ENCODE measurements at places on chromosomes 7 and 10. TPM values are rescaled to one million over a fixed set of nuclear protein-coding genes. Genes with fewer than 3 reads are reported as not detected.

- H3K27ac ChIP-seq = peak overlapping the region; percentile 95
- H3K4me3 ChIP-seq = peak overlapping the region; percentile 83
- DNase-seq = no peak
- no peaks in the 10 kb centered on the region for H3K27me3 ChIP-seq
- H3K4me1 ChIP-seq = peaks cover 15% of the 10 kb centered on the region
Observed at GRCh38 chr10:69179089-69179742, 818 bp upstream of the SUPV3L1 start.

INSYN2A gene
- not detected for total RNA-seq

- no peaks in the 10 kb centered on the region for H3K4me1 ChIP-seq
- H3K27me3 ChIP-seq = no peaks in the 10 kb centered on the region
- no peak overlapping the region for H3K4me3 ChIP-seq
Observed at GRCh38 chr10:47139121-47139520, 160.9 kb upstream of the GDF10 start.

DNA sequence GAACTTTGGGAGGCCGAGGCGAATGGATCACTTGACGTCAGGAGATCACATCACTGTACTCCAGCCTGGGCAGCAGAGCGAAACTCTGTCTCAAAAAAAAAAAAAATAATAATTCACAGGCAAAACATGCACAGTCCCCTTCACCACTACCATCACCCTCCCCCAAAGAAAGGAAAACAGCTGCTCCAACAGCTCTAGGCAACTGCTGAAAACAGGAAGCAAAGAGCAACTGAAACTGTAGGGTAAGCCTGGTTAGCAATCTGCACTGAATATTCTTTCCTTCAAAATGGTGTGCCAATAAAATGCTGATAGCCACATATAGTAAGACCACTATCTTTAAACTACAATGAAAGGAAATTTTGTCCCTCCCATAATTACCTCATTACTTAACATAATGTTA is 11.8 kb downstream of the NT5C2 start:
- H3K4me3 ChIP-seq = no peak overlapping the region
- H3K4me1 ChIP-seq = peaks cover 17% of the 10 kb centered on the region
- no peaks in the 10 kb centered on the region for H3K36me3 ChIP-seq

CALHM1 gene
- not detected for total RNA-seq

ASZ1 gene
- total RNA-seq = not detected

DNA sequence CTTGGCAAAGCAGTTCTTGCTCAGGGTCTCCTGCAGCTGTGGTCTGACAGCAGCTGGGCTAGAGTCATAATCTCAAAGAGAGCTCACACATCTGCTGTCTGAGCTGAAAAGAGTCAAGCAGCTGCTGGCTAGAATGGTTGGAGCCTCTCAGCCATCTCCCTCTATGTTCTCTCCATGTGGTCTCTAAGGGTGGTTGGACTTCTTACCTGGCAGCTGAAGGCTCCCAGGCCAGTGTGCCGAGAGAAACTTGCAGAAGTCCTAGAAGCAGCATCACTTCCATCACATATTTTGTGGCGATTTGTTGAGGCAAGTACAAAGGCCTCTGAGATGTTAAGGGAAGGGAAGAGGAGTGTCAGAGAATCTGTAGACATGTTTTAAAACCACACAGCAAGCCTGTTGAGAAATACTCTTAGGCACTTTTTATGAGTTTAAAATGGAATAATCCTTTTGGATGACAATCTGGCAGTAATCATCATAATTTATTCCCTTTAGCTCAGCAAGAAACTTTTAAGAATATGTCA is 93.2 kb downstream of the REEP3 start:
- no peak overlapping the region for H3K4me3 ChIP-seq
- no peak overlapping the region for H3K27ac ChIP-seq
- H3K4me1 ChIP-seq = no peaks in the 10 kb centered on the region
- H3K36me3 ChIP-seq = no peaks in the 10 kb centered on the region
- DNase-seq = no peak

DNA sequence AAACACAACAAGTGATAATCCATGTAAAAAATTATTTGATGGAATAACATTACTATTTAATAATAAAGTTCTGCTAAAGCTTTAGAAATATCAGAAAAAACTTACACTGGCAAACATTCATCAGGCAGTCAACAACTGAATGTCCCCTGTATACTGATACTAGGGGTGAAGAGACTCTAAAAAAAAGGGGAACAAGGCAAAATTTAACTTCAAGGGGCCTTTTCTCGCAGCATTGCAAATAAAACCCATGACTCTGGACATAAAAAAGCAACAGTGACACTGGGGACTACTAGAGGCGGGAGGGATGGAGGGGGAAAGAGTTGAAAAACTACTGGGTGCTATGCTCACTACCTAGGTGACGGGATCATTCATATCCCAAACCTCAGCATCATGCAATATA is 5.8 kb upstream of the IFRD1 start:
- H3K27me3 ChIP-seq = no peaks in the 10 kb centered on the region
- no peak overlapping the region for H3K27ac ChIP-seq
- H3K4me1 ChIP-seq = peaks cover 3% of the 10 kb centered on the region
- H3K4me3 ChIP-seq = no peak overlapping the region

DNA sequence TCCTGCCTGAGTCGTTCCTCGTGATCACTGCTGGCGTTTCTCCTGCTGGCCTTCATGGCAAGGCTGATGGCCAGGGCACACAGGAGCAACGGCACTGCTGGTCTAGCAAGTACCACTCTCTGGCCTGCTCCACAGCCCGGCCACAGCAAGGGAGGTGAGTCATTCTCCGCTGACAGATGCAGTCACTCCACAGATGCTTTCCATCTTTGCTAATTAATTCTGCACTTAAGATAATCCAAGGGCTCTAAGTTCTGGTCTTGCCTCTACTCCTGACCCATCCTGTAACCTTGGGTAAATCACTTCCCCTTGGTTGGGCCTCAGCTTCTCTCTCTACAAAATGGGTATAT is 244.4 kb downstream of the RPS24 start:
- H3K4me3 ChIP-seq = no peak overlapping the region
- no peaks in the 10 kb centered on the region for H3K36me3 ChIP-seq
- no peaks in the 10 kb centered on the region for H3K27me3 ChIP-seq
- no peak overlapping the region for H3K27ac ChIP-seq

HOXA3 gene
- not detected for total RNA-seq

- H3K27me3 ChIP-seq = no peaks in the 10 kb centered on the region
- H3K36me3 ChIP-seq = no peaks in the 10 kb centered on the region
- H3K4me3 ChIP-seq = no peak overlapping the region
Observed at GRCh38 chr7:91710881-91711280, 169.6 kb downstream of the MTERF1 start.

UCN3 gene
- total RNA-seq = not detected

DNA sequence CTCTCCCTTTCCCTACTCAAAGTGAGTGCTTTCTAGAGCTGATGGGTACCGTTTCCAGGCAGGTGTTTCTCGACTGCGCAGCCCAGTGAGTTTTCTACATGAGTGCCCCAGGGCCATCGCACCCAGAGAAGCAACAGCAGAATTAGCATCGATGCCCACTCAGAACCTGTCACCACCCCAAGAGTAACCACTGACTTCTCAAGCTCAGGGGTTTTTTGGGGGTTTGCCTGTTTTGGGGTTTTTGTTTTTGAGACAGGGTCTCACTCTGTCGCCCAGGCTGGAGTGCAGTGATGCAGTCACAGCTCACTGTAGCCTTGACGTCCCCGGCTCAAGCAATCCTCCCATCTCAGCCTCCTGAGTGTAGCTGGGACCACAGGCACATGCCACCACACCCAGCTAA is 25.7 kb downstream of the SNX8 start:
- H3K27me3 ChIP-seq = no peaks in the 10 kb centered on the region
- DNase-seq = no peak
- no peak overlapping the region for H3K4me3 ChIP-seq
- no peak overlapping the region for H3K27ac ChIP-seq

GRCh38 chr7:150404172-150404804 is 25.2 kb downstream of the ZNF775 start:
- H3K27me3 ChIP-seq = no peaks in the 10 kb centered on the region
- peak overlapping the region; percentile 83 for H3K4me3 ChIP-seq
- no peak for DNase-seq
- H3K27ac ChIP-seq = peak overlapping the region; percentile 91
- peaks cover 11% of the 10 kb centered on the region for H3K36me3 ChIP-seq

- H3K27me3 ChIP-seq = no peaks in the 10 kb centered on the region
- H3K36me3 ChIP-seq = no peaks in the 10 kb centered on the region
- no peak overlapping the region for H3K4me3 ChIP-seq
Observed at GRCh38 chr10:72720814-72721660, 29.1 kb downstream of the MCU start.

- H3K27ac ChIP-seq = no peak overlapping the region
- H3K36me3 ChIP-seq = no peaks in the 10 kb centered on the region
- H3K4me3 ChIP-seq = no peak overlapping the region
- no peaks in the 10 kb centered on the region for H3K27me3 ChIP-seq
- no peak for DNase-seq
Observed at GRCh38 chr10:47402641-47403301, 18.7 kb upstream of the ZNF488 start.

- no peaks in the 10 kb centered on the region for H3K36me3 ChIP-seq
- H3K27ac ChIP-seq = no peak overlapping the region
- DNase-seq = no peak
Observed at GRCh38 chr10:101146392-101147251, 15.5 kb downstream of the TLX1 start.

GJC3 gene
- not detected for total RNA-seq

ITGA8 gene
- total RNA-seq = not detected

GRCh38 chr7:31061185-31061584 is 9.1 kb downstream of the ADCYAP1R1 start:
- H3K27ac ChIP-seq = no peak overlapping the region
- no peak overlapping the region for H3K4me3 ChIP-seq
- DNase-seq = no peak
- no peaks in the 10 kb centered on the region for H3K36me3 ChIP-seq

GRCh38 chr7:51611937-51612336 is 295.3 kb upstream of the COBL start:
- no peak overlapping the region for H3K27ac ChIP-seq
- no peaks in the 10 kb centered on the region for H3K4me1 ChIP-seq
- H3K27me3 ChIP-seq = no peaks in the 10 kb centered on the region
- H3K36me3 ChIP-seq = no peaks in the 10 kb centered on the region
- no peak for DNase-seq

DNA sequence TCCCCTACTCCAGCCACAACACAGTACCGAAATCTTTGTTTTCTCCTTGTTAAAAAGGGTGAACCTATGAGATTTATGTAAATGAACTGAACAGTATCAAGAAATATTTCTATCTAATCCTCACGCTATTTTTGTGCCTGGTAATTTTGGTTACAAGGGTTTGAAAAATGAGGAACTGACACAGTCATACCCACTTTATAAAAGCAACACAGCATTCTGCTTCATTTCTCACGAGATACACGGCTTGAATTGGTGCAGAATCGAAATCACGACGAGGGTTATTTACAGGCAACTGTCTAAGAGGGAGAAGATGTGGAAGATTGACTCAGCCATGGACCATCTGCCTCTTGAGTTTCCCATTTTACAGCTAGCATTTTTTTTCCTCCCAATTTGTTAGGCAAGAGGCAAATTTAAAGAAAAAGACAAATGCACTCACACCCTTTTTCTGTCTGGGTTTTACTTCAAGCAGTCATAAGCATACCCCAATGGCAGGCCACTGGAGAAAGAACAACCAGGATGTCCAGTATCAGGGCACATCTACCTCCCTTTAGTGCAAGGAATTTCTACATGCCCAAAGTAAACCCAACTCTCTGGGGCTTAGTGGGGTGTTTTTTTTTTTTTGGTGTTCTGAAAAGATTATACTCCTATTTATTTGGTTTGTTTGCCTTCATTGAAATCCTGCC is 108.1 kb downstream of the ITGB8 start:
- no peak for DNase-seq

FAM221A gene
- total RNA-seq = 8.0 TPM

DNA sequence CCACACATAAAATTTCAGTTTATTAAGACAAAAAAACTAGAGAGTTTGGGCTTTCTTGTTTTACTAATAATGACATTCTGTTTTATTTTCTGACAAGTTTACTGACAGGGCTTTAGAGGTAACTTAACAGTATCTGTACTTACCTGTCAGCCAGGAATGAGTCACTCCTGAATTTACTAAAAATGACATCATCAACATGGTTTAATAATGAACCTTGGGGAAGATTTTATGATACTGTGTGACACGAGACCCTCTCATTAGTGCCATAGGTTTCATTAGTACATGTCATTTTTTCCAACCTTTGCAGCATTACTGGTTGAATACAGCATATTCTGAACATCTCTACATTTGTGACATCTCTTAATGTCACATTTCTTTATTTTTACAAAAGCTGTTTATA is 131.1 kb downstream of the KCND2 start:
- no peak for DNase-seq
- H3K4me1 ChIP-seq = no peaks in the 10 kb centered on the region
- H3K27ac ChIP-seq = no peak overlapping the region
- H3K4me3 ChIP-seq = no peak overlapping the region
- H3K27me3 ChIP-seq = no peaks in the 10 kb centered on the region

- no peaks in the 10 kb centered on the region for H3K36me3 ChIP-seq
- no peaks in the 10 kb centered on the region for H3K4me1 ChIP-seq
- H3K4me3 ChIP-seq = no peak overlapping the region
- no peaks in the 10 kb centered on the region for H3K27me3 ChIP-seq
- H3K27ac ChIP-seq = no peak overlapping the region
Observed at GRCh38 chr10:53122281-53122680, 349.7 kb upstream of the MBL2 start.

- H3K36me3 ChIP-seq = no peaks in the 10 kb centered on the region
- no peaks in the 10 kb centered on the region for H3K27me3 ChIP-seq
- H3K27ac ChIP-seq = no peak overlapping the region
- DNase-seq = no peak
- no peak overlapping the region for H3K4me3 ChIP-seq
Observed at GRCh38 chr7:154919344-154920225, 83.3 kb downstream of the PAXIP1 start.

- no peak overlapping the region for H3K27ac ChIP-seq
- no peak for DNase-seq
- H3K27me3 ChIP-seq = no peaks in the 10 kb centered on the region
- no peak overlapping the region for H3K4me3 ChIP-seq
- no peaks in the 10 kb centered on the region for H3K36me3 ChIP-seq
- no peaks in the 10 kb centered on the region for H3K4me1 ChIP-seq
Observed at GRCh38 chr10:86253091-86254072, 113.2 kb downstream of the GRID1 start.

- no peak for DNase-seq
- no peaks in the 10 kb centered on the region for H3K27me3 ChIP-seq
- H3K4me1 ChIP-seq = peaks cover 25% of the 10 kb centered on the region
- no peak overlapping the region for H3K4me3 ChIP-seq
Observed at GRCh38 chr7:96284240-96284639, 37.7 kb downstream of the SLC25A13 start.
